ENCODE measurements at places on chromosomes 4 and X.

GRCh38 chr4:48167538-48168263, 33.7 kb upstream of the TXK start:
- no peak for DNase-seq

- DNase-seq, result peak; percentile 55
Measured at GRCh38 chr4:5710961-5711478, at the start of gene EVC. TSS of gene EVC (plus strand) at chr4:5711201. CDS start at chr4:5711381, 180 bp downstream.

GRCh38 chr4:2824329-2824835, 19.3 kb upstream of the ADD1 start:
- DNase-seq, result no peak

DNA sequence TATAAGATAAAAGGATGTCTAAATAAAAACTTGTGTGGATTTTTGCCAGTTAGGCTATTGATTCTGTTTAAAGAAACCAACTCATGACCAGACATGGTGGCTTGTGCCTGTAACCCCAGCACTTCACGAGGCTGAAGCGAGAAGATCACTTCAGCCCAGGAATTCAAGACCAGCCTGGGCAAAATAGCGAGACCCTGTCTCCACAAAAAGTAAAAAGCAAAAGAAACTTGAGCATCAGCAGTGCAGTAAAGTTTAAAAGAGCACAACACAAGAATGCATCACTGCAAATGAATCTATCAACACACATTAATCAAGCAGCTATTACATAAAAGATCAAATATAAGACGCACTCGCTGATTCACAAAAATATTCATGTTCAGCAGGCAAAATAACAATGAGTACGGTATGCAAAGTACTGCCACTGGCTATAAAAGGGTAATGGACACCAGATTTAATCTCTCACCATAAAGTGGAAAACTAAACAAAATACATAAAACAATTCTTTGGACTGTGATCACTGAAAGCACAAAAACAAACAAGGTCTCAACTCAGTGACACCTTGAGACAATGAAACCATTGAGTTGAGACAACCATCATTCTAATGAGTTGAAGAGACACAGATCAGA, 41.3 kb downstream of the LRBA start:
- no peak for DNase-seq

GRCh38 chr4:41693629-41694028, 54.9 kb downstream of the PHOX2B start:
- DNase-seq, result no peak

GRCh38 chr4:168385142-168385490, 66.6 kb upstream of the DDX60 start:
- no peak for DNase-seq

DNA sequence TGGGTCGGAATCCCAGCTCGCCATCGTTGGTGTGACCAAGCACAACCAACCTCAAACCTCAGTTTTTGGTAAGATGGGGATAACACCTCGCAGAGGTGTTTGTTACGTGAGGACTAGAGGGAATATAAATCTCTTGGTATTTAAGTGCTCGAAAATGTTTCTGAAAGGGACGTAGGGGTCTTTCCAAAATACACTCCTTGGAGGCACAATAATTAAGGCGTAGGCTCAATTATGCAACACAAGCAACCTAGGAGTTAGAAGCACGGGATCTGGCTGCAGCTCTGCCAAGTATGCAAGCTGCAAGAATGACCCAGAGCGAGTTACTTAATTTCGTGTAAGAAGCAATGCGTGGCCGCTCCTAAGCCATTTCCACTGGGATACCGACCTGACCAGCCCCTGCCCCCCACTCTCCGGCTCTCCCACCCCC, 552 bp downstream of the ADH5 start:
- DNase-seq, result peak; percentile 33

DNA sequence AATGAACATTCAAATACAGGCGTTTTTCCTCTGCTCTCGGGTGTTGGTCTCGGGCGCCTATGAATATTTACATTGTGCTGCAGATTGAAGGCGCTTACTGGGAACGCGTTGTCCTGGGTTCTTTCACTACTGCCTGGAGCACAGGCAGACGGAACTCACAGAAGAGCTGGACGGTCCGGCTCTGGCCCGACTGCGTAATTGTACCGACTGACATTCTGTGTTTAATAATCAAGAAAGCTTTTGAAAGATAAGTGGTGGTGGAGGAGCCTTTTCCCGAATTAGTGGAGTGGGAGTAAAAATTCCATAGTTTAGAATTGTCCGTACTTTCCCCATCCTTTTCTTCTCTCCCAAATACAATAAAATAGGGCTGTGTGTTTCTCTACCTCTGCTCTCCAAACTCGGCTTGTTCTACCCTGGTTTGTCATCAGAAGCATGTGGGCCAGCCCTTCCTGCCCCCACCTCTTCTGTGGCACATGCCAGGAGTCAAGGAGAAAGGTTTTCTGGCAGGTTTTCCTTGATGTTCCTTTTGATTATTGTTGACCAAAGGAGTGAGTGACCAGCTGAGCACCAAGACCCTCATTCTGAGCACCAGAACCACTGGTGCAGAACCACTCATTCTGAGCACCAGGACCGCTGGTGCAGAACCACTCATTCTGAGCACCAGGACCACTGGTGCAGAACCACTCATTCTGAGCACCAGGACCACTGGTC, 2.3 kb downstream of the FHDC1 start:
- DNase-seq, result peak; percentile 30

DNA sequence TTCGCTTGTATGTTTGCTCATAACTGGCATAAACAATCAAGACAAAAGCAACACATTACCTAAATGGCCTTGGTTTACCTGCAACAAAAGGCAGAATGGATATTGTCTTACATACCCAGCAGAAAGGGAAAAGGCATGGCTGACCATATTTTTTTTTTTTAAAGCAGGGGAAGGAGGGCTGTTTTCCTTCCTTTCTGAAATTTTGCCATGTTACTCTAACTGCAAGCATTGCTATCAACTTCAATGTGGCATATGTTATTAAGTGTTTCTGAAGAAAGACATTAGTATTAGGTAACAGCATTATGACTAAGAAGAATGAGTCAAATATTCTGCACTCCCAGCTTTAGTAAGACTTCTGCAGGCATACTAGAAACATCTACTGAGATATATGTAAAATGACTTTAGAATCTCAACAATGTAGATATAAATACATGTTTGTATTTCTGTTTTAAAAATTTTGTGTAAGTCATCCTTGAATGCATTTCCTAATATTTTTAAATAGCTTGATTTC, 512.6 kb upstream of the FAM241A start:
- DNase-seq, result no peak

DNA sequence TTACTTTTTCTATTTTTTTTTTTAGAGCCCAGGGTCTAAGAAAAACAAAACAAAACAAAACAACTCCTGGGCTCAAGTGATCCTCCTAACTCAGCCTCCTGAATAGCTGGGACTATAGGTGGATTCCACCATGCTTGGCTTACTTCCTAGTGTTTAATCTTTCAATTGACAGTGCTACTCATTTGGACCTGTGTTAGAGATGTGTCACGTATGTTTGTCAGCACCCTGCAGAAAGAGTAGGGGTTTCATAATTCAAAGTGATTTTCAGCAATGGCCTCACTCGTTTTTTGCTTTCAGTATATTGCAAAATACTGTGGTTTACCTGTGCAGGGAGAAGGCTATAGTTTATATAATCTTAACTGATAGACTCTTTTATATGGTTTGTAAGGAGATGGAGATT, 71.6 kb upstream of the TEX13D start:
- no peak for DNase-seq

DNA sequence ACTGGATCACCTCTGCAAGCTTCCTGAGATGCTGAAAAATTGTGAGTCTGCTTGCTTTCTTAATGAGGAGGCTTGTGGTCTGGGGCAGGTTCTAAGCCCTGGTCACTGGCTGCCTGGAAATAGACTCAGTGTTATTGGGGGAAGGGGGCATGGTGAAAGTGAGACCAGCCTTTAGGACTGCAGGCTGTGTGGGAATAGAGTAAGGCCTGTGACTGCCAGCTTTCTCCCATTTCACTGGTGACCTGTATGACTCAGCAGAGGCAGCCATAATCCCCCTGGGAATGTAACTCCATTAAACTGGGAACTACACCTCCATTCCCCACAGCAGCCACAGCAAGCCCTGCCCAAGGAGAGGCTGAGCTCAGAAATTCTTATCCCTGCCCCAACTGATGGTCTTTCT, 55.9 kb upstream of the IL15 start:
- no peak for DNase-seq

- no peak for DNase-seq
Measured at GRCh38 chr4:171794528-171794927, 18.7 kb upstream of the GALNTL6 start.

GRCh38 chr4:174156239-174156826, 127.1 kb downstream of the FBXO8 start:
- peak; percentile 30 for DNase-seq

DNA sequence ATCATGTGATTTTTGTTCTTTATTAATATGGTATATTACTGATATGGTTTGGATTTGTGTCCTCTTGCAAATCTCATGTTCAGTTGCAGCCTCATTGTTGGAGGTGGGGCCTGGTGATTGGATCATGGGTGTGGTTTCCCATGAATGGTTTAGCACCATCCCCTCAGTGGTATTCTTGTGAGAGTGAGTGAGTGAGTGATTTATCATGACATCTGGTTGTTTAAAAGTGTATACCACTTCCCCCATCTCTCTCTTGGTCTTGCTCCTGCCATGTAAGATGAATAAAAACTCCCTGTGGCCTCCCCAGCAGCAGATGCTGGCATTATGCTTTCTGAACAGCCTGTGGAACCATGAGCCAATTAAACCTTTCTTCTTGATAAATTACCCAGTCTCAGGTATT, 111.5 kb downstream of the TAB3 start:
- DNase-seq, result no peak

- no peak for DNase-seq
Measured at GRCh38 chr4:73967866-73968265, 14.0 kb downstream of the PF4 start.

DNA sequence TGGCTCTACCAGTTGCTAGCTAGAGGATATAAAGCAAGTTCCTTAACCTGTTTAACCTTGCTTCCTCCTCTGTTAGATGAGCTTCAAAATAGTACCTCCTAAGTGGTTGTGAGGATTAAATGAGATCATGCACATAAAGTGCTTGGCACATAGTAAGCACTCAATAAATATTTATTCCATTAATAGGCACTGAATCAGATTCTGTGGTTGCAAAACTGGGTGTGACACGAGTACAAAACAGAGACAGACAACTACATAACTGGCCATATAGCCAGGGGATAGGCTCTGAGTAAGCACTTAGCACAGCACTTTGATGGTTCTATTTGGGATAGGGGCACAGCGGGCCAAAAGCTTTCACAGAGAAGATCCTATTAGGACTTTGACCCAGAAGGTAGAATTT, 150.3 kb downstream of the RELL1 start:
- no peak for DNase-seq

- DNase-seq, result no peak
Measured at GRCh38 chr4:39889226-39889625, 88.5 kb downstream of the PDS5A start.

- no peak for DNase-seq
Measured at GRCh38 chr4:172042714-172043114, 229.5 kb downstream of the GALNTL6 start.

DNA sequence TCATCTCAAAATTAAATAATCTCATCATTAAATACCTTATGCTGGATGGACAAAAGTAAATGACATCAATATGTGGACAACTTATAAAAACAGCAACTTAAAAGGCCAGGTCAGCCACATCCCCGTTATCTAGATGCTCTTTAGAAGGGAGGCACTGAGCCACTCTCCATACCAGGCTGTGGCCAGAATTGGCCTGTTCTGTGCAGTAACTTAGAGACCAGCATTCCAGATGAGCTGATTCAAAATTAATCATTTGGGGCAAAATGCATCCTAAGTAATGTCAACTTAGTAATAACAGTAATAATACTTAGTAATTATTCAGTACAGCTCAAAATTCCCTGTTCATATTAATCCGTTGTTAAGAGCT, 373.6 kb downstream of the FBXW7 start:
- DNase-seq, result no peak

DNA sequence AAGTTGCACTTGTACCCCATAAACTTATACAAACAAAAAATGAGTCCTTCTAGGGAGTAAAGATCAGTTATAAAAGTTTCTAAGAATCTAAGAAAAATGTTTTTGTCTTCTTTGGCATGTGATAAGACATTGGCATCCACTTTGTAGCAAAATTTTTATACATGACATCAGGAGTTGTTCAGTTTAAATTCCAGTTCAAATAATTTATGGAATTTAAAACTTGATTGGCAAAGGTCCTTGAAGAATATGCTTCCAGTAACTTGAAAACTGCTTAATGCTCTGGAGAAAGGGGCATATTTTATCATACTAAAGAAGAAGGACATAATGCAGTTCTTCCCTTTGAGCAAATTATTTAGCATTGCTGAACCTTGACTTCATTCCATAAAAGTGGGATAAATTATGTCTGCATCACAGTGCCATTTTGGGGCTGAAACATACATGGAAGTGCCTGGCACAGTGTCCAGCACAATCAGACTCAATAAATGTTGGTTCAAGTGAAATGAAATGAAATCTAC, 163.3 kb upstream of the IL15 start:
- no peak for DNase-seq

DNA sequence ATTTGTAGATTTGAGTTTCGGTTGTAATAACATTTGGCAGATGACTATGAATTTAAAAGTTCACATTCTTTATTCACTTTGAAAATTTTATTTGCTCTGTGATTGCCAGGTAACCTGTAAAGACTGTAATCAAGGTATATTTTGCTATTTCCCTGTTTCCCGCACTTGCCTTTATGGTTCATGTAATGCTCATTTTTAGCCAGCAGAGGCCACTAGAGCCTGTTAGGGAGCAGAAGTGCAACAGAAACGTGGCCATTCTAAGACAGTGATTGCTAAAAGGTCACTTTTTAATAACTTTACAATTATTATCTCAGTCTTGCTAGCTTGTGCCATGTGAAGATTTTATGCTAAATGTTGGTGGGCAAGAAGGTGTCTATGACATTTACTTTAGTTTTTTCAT, 12.4 kb downstream of the YIPF6 start:
- DNase-seq, result peak; percentile 43

DNA sequence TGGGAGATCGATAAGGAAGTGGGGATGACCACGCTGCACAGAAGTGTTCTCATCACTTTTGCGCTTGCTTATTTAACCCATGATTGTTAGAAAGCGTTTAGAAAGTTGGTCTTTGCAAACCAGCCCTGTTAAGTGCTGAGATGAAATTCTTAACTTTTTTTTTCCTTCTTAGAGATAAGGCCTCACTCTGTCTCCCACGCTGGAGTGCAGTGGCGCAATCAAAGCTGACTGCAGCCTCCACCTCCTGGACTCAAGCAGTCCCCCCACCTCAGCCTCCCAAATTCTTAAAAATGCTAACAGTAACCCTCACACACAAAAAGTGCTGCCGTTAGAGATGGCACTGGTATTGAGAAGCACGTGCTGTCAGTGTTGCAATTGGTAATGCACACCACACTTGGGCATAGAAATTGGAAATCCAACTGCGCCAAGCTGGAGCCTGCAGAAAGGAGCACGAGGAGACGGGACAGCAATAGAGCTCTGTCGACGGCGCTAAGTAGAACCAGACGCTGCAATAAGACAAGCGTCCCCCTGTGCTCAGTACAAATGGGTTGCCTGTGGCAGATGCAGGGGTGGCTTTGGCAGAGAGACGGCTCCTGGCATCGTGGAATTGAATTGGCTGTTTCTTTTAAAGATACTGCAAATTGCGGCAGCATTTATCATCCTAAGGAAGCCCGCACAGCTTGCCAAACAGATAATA, 113.4 kb downstream of the TBL1X start:
- peak; percentile 71 for DNase-seq
